DMS153 (cell line): ENCODE measurements at places on chromosomes 11 and 22.

DNA sequence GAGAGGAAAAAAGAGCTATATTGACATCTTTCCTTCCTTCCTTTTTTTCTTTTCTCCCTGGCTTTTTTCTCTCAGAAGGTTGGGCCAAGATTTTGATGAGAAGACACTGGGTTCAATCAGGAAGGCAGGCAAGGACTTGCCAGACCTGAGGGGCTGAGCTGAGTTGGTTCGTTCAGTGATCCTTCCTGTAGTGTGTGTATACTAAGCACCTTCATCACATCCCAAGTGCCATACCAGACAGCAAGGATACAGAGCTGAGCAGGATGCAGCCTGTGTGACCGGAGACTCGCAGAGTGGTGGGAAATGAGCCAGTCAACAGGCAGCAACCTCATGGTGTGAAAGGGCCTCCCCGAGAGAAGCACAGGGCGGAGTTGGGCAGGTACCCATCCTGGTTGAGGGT, 95.5 kb downstream of the SPON1 start:
- DNase-seq, result no peak

GRCh38 chr11:12862696-12863469, 146.2 kb upstream of the RASSF10 start:
- DNase-seq, result peak; percentile 23

GRCh38 chr11:67408437-67409200, 4.7 kb downstream of the TBC1D10C start:
- DNase-seq, result no peak

DNA sequence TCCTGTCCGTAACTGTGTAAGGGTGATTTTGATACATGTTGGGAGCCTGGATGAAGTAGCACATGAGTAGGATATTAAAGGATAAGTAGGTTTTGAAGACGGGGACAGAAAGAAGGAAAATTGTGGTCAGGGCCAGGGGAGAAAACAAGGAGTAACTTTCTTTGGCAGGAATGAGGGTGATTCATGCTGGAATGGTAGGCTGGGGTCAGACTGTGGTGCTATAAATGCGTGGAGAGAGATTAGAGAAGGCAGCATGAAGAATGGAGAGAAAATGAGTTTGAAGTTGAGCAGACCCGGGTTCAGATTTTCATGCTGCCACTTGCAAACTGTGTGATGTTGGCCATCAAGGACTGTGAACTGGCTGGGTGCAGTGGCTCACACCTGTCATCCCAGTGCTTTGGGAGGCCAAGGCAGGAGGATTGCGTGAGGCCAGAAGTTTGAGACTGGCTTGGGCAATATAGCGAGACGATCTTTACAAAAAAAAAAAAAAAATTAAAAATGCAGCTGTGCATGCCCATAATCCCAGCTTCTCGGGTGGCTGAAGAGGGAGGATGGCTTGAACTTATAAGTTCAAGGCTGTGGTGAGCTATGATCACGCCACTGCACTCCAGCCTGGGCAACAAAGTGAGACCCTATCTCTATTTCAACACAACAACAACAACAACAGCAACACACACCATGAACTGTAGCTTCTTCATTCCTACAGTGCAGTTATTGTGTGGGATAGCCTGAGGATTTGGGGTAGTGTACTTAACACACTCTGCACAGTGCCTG, 22.3 kb downstream of the ZBTB16 start:
- DNase-seq, result no peak

DNA sequence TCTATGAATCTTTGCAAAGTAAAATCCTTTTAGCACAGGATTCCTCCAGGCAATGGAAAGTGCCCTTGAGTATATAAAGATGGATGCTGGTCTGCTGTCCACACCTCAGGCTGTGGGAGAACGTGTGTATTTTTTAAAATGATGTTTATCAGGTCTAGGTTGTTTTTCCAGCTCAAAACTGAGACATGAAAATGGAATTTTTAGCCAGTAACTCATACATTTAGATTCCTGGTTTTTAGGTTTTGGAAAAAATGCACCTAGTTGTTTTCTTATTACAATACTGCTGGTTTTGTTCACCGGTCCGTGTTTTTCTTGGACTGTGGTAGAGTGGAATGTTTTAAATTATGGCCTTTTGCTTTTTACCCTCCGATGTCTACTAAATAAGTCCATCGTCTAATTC, 554.7 kb downstream of the SOX6 start:
- no peak for DNase-seq
